ENCODE measurements at places on chromosomes 5 and 9.

DNA sequence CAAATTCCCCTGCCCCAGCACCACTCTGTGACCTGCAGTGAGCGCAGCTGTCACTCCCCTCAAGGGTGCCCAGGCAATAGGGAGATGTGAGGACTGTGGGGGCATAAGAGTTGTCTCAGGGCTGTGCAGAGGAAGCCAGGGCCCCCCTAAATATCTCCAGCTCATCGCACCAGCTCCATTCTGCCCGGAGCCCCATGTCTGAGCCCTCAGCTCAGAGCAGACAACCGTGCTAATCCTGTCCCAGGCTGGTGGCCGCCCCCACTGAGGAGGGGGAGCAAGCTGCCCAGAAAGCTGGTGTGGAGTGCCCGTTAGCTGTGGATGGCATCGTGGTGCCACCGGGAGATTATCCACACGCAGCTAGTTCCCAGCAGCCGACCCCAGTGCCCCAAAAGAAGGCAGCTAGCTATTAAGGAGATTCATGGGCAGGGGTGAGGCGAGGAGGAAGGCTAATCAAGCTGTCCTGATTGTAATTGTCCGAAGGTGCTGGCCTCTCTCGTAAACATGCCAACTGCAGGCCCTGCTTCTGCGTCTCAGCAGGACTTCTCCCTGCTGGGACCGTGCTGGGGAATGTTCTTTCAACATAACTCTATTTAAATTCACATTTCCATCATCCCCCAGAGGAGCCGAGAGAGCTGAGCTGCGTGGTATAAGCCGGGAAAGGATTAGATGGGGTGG, 17.0 kb upstream of the FIBCD1 start:
- DNase-seq: no peak

- peak; percentile 43 for DNase-seq
Measured at GRCh38 chr5:137282216-137282615, 216.9 kb downstream of the SPOCK1 start.

- DNase-seq: no peak
Measured at GRCh38 chr5:88948746-88949600, 66.0 kb upstream of the MEF2C start.

DNA sequence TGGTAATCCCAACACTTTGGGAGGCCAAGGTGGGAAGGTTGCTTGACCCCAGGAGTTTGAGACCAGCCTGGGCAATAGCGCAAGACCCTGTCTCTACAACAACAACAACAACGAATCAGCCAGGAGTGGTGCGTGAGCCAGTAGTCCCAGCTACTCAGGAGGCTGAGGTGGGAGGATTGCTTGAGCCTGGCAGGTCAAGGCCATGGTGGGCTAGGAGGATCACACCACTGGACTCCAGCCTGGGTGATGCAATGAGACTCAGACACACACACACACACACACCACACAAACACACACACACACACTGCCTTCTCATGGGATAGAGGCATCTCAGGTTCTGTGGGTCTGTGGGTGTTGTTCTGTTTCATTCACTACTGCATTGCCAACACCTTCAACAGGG, 115.0 kb downstream of the DCP2 start:
- no peak for DNase-seq

- DNase-seq: no peak
Measured at GRCh38 chr5:41790038-41790776, 80.0 kb downstream of the OXCT1 start.

DNA sequence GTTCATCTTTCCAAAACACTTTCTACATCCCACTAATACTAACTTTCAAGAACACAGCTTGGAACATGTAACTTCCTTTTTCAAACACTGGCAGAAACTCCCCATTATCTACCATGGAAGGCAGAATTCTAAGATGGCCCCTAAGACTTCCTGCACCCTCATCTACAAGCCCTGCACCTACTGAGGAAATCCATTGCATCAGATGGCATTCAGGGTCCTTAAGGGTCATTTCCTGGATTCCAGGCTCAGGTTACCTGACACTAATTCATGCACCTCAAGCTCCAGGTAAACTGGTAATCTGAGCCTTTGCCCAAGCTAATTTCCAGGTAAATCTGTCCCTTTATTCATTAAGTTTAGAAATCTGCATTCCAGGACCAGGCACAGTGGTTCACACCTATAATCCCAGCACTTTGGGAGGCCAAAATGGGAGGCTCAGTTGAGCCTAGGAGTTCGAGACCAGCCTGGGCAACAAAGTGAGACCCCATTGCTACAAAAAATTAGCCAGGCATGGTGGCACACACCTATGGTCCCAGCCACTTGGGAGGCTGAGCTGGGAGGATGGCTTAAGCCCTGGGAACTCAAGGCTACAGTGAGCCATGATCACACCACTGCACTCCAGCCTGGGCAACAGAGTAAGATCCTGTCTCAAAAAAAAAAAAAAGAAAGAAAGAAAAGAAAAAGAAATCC, 91.6 kb downstream of the NFIB start:
- DNase-seq: no peak

GRCh38 chr9:98957826-98958225, 14.1 kb downstream of the COL15A1 start:
- no peak for DNase-seq

DNA sequence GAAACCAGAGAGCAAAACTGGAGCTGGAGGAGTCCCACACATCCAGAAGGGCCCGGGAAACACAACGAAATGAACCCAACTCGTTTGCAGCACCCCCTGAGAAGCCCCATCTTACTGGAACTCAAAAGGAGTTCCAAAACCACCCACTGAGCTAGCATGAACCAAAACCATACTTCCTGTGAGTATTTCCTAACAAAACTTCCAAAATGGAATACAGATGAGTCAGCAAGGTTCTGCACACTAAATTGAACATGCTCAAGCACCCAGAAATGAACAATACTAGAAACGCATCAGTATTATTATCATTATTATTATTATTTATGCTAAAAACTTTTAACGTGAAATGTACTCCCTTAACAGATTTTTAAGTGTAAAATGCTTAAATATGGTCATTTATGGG, 8.0 kb upstream of the SPOCK1 start:
- no peak for DNase-seq

GRCh38 chr5:90289837-90290236, 119.7 kb downstream of the CETN3 start:
- no peak for DNase-seq

DNA sequence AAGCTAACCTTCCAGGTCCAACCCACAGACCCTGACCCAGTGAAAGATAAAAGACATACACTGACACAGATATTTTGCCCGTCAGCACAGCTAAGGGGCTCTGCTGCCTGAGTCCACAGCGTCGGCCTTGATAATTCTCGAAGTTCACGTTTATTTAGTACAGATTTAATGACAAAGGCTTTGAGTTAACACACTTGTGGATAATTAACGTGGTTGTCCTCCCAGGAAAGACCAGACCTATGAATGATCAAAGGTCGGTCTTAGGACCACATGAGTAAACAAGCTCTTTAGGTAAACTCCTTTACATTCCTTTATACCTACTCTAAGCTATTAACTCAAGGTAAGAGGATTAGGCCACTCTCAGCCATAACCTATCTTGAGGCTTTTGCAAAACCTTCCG, 11.3 kb upstream of the TEX10 start:
- no peak for DNase-seq

DNA sequence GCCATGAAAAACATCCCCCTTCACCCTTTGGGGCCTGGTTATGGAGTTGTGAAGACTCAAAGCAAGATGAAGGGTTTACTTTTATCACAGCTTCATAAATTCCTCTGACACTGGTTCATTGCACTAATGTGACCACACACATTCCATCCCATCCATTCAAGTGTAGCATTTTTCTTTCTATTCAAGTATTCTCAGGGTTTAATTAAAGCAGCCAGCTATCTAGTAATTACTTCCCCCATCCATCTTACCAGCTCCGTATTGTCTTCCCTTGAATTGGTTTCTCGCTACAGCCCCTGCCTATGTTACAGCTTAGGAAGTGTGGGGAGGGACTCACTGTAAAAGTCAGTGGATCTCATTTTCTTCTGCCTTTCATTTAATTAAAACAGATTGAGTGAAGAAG, 387.0 kb upstream of the RFX3 start:
- no peak for DNase-seq

- no peak for DNase-seq
Measured at GRCh38 chr9:25397746-25398145, 280.5 kb downstream of the TUSC1 start.

DNA sequence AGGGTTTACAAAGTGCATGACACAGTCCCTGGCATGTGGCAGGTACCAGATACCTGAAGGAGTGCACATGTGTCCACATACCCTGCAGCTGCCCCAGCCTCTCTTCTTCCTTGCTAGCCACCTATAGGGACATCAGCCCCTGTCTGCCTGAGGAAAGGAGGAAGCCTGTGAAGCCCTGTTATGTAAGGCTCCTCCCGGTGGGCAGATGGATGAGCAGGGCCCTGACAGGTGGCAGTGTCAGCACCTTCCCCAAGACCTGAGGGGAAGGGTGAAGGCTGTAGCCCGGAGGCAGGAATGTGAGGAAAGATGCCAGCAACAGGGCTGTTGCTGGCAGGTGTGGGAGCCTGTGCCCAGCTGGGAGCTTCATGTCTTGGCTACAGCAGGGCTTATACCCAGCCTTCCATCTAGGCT, 21.7 kb downstream of the TCF7 start:
- DNase-seq: no peak

DNA sequence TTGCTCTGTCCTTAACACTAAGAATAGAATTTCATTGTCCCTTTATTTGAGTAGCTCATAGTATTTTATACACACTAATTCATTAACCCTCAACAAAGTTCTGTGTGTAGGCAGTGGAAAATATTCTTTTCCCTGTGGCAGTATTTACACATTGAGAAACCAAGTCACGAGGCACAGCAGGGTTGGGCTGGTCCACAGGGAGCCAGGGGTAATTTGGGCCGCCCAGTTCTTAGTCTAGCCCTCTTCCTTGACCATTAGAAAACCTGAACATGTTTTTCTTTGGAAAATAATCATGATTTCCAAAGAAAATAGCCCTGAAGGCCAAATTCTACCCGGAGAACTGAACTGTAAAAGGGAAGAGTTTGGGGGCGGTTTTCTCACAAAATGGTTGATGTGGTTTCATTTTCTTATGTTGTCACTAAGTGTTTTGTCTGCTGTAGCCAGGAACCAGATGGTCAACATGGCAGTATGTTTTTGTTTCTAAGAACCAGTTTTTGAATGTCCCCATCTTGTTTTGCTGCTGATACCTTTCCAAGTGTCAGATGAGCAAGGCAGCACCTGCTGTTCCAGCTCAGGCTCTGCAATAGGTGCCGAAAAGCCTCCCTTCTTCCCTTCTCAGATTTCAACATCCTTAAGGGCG, 29.6 kb downstream of the ARHGEF28 start:
- DNase-seq: no peak

DNA sequence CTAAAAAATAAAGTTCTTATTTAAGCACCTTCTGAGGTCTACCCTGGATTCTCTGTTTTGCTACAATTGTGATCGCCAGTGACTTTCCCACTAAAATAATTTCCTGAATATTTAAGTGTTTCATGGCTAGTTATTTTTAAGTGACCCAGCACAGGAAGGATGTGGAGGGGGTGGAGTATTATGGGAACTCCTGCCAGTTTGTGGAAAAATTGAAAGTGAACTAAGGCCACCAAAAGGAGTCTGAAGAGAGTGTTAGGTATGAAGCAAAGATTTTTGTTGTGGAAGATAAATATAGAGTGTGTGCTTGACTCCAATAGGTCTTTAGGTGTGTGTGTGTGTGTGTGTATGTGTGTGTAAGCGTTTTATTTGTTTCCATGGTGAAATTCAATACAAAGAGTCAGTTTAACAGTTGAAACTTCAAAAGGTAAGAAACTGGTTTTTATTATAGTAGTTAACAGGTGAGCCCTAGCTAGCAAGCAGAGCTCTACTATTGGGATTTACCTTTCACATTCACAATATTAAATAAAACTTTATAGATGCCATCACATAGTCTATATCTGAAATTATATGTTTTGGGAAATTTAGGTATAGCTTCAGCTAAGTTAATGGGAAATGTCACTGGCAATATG, 25.6 kb downstream of the RASGRF2 start:
- DNase-seq: no peak

DNA sequence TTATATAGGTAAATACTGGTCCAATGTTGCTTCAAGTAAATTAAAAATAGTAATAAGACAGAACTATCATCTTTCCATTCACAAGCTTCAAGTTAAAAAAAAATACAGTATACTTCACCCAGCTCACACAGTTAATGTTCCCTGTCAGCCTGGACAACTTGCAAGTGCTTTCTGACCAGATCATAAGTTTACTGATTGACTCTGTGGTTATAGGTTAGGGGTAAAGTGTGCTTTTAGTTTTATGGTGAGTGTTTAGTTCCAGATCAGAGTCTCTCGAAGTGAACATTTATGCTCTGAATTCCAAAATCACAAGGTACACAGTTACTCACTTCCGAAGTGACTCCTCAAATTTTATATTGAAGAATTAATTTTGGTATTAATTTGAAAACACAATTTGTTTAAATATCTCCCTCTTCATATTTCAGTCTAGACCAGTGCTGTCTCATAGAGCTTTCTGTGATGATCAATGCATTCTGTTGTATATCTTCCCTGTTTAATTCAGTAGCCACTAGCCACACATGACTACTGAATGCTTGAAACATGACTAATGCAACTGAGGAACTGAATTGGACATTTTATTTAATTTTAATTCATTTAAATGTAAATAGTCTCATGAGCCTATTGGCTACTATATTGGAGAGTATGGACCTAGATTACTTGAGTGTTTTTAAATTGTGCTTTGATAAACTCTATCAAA, 90.7 kb downstream of the MEF2C start:
- no peak for DNase-seq

DNA sequence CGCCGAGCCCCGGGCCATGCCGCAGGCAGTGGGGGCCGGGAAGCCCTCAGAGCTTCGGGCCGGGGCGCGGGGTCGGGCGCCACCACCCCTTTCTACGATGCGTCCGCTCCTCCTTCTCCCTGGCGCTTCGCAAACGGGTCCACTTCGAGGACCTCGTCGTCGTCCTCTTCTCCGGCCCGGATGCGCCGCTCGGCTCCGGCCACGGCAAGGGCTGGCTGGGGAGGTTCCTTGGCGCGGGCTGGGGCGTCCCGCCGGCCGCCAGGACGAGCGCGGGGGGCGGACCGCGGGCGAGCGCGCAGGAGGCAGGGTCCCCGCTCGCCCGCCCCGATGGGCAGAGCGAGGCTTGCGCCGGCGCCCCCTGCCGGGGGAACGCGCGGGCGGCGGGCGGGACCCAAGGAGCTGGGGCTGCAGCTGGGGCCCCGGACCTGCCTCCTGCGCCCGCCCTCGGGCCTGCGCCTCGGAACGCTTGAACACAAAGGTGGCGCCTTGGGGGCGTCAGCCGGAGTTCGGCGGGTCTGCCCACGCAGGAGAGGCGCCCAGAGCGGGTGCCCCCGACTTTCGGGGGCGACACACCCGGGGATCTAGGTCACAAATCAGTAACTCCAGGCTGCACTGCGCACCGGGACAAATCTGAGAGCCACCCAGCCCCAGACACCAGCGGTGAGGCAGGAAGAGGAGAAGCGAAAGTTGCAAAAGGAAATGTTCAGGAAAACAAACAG, at the start of gene ROR2:
TSS of gene ROR2 (minus strand) at position 283 of the 719 bp plus-strand sequence.
- peak; percentile 92 for DNase-seq

Data from urothelium cell line (cell line).